Memory B cell (primary cell): ENCODE measurements at places on chromosomes 1 and 21.

DNA sequence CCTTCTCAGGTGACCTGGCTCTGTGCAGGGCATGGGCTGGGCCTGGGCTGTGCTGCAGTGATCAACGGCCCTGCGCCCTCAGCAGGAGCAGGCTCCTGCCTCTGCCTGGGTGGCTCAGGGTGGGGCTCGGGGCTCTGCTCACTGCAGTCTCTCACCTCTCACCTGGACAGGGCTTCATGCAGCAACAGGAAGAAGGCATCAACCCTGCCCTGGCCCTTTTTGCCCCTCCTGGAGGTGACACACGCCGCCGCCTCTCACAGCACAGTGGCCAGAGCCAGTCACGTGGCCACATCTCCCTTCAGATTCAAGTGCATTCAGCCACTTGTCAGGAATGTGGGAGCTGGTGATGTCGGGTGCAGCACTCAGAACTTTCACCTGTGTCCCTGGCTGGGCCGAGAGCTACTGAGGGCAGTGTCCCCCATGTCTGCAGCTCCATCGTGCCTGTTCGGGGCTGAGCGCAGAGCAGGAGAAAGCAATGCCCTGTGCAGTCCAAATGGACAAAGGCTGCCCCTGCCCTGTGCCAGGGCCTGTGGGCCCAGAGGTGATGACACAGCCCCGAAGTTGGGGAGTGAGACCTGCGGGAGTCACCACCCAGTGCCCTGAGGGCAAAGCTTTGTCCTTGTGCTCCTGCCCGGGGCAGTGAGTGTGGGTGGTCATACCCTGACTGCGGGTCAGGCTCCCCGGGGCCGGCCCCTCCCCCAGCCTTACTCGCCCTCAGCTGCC is 314.0 kb downstream of the PTPRU start:
- DNase-seq = no peak

DNA sequence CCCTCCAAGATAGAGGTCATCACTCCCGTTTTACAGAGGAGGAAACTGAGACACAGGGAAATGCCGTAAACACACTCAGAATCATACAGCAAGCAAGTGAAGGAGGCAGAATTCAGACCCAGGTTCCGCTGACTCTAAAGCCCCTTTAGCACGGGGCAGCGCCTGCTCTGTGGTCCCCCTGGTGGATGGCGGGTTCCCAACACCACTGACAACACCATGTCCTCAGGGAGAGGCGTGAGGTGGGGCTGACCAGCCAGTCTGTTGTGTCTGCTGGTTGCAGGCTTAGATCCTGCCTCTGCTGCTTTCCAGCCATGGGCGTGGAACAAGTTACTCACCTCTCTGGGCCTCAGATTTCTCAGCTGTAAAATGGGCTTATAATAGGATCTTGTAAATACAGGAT is 617.3 kb downstream of the MATN1 start:
- DNase-seq = no peak

DNA sequence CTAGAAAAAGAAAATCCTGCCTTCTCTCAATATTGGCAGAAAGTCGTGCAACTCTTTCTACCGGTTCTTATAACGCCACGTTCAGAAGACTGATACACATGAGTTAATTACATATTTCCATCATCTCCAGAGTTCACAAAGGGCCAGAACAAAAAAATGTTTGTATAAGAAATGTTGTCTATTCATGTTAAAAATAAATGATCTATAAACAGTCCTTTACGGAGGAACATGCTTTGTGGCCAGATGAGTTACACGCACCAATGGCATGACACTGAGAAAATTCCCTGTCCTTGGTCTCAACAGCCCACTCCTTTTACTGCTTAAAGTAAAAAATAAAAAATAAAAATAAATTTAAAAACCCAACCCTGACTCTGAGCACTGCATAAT is 29.5 kb downstream of the C2CD2 start:
- DNase-seq = no peak

GRCh38 chr1:112371775-112372174 is 24.2 kb upstream of the CTTNBP2NL start:
- no peak for DNase-seq

DNA sequence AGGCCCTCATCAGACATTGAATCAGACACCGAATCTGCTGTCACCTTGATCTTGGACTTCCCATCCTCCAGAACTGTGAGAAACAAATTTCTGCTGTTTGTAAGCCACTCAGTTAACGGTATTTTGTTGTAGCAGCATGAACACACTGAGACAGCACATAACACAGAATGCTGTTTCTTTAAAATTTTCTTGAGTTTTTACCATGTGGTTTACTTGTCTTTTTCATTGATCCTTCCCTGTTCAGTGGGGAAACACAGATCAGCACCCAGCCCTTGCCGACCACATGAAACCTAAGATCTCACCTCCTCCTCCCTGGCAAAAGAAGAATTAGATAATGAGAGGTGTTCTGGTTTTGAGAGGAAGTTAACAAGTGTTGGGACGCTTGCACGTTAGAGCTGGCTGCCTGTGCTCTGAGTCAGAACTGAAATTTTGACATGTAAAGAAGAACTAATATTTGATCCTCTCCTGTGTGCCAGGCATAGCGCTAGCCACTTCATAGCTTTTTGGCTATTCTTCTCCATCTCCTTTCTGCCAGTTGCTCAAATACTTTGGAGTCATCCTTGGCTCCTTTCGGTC is 179.6 kb downstream of the DHRS3 start:
- no peak for DNase-seq

DNA sequence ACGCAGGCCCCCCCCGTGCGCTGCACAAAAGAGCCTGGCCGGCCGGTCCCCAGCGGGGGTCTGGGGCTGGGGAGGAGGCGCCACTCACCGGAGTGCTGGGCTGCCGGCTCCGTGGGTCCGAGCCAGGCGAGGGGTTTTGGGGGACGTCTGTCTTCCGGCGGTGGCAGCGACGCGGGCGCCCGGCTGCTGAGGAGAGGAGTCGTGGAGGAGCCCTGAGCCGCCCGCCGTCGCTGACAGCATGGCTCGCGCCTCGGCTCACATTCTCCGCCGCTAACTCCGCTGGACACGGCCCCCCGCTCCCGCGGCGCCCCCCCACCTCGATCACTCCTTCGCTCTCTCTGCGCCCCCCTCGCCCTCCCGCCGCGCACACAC is 649 bp downstream of the AHDC1 start:
- DNase-seq = no peak

DNA sequence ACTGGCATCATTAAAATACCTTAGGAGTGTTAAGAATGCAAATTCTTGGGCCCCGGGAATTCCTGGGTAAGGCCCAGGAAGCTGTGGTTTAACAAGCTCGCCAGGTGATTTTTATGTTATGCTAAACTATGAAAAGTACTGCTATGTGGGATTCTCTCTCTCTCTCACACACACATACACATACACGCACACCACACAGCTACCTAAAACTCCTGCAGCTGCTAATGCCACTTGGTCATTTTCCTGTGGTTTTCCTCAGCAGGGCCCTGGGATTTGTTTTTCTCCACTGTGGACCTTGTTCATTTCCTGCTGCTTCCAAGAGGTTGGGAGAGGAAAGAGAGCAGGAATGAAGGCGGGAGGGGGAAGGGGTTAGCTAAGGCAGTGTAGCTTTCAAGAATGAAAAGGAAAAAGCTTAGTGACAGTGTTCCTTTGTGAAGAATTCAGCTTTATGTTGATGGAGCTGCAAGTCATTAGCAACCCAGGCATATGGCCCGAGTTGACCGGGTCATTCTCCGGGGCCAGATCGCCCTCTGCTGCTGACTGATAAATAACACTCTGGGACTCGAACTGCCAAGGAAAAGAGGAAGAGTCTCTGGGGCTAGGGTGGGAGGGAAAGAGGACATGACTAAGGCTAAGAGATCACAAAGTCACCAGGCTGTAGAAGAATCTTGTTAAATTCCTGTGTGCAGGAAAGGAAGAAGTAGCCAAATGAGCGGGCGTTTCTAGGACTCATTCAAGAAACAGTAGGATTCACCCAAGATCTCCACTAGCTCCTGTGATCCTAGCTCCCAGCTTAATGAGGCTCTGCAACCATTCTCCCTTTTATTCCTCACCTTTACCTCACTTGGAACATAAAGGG is 30.5 kb upstream of the LRIG2 start:
- DNase-seq = peak; percentile 27

DNA sequence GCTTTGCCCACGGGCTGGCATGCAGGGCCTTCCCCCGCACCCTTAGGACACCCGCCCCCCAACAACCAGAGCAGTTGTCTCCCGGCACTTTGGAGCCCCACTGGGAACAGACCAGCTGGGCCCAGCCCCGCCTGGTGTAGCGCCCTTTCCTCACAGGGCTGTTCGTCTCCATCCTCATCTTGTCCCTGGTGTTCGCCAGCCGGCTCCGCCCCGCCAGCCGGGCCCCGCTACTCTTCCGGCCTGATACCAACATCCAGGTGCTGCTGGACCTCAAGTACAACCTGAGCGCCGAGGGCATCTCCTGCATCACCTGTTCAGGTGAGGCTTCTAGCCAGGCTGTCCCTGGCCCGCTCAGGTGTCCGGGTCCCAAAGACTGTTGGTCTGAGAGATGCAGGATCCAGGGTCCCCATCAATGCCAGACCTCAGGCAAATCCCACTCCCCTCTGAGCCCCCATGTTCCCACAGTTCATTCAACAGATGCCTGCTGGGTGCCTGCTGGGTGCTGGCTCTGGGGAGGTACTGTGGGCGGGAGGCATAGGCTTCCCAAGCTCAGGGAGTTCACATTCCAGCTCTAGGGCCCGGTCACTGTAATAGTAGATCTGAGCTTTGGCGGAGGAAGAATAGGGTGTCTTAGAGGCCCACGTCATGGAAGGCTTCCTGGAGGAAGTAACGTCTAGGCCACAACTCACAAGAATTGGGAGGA is 41.7 kb downstream of the DISP3 start:
- DNase-seq = no peak

DNA sequence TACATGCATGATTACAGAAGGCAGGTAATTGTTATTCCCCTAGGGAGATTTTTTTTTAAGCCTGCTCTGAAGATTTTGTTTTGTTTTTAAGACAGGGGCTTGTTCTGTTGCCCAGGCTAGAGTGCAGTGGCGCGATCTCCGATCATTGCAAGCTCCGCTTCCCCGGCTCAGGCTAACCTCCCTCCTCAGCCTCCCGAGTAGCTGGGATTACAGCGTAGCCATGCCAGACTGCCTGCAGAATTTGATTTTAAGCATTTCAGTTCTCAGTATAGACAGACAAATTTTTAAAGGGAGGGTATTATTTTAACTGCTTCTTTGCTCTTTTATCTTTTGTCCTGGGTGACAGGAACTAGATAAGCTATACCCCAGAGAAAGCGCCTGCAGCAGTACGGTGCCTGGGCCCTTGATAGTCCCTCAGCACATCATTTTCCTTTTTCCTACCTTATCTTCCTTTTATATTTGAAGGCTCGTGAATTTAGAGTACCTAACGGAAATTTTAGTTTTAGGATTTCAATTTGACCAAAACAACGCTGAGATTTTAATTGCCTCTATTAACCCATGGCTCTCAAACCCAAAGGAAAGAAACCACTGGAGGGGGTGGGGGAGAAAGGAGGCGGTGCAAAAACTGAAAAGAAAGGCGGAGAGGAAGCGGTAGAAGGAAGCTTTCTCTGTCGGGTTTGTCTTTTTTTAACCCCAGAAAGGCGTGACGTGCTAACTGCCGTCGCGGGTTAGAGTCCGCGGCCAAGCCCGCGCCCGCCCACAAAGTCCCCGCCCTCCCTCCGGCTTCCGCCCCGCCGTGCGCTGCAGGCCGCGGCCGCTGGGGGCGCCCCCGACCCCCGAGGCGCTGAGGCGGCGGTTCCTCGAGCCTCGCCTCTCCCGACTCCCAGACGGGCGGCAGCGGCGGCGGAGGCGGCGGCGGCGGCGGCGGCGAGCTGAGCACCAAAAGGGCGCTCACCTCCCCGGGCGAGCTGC is at the start of gene EEIG2:
Gene EEIG2 (plus strand): TSS at position 886 of the 972 bp plus-strand sequence. CDS start 329 bp downstream, outside the sequence.
- peak; percentile 94 for DNase-seq

DNA sequence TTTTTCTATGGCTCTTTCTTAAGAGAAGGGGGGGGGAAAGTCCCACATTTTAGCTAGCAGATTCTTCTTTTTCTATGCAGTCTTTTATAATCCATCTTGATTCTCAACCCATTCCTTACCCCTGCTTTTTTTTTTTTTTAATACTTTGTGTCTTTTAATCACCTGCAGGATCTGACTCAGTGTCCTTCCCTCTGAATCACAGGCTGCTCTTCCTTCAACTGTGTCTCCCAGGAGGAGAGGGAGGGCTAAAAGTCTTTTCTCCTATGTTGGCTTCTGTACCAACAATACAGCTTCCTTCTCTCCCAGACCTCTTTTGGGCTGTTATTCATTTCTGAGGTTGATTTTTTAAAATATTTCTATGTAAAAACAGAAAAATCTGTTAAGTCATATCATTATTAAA is 686.2 kb downstream of the ADGRL2 start:
- DNase-seq = no peak

DNA sequence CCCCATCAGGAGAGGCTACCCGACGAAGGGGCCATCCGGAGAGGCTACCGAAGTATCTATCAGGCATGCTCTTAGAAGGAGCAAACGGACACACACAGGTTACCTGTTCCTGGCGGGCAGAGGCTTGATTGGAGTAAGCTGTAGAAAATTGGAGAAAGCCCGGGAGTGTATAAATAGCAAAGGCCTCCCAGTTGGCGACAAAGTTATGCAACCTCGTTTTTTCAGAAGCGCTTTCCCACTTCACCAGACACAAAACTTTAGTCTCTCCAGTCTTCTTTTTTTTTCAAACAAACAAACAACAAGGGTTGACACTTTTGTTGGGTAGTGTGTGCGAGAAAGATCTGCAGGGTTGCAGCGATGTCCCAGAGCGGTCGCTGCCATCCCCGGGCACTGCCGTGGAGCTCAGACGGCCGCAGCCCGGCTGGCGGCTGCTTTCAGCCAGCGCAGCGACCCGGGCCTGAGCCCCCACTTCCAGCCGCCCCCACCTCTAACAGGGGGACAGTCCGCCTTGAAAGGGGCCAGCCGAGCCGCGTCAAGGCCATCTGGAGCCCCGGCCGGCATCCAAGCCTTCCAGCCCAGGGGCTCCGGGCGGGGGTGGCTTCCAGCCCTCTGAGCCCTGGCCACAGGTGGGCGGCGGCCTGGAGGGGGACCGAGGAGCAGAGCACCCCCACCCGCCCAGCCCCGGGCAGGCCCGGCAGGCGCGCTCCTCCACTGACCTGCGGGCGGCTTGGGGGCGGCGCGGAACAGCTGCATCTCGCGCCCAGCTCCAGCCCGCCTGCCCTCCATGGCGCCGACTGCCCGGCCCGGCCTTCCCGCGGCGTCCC is 616 bp downstream of the MCOLN3 start:
- no peak for DNase-seq

GRCh38 chr1:18712252-18712600 is 81.6 kb downstream of the PAX7 start:
- no peak for DNase-seq

- DNase-seq = no peak
Measured at GRCh38 chr21:14312871-14313270, 70.1 kb downstream of the HSPA13 start.

- DNase-seq = peak; percentile 63
Measured at GRCh38 chr1:26692211-26692792, 3.5 kb upstream of the ARID1A start.

- peak; percentile 42 for DNase-seq
Measured at GRCh38 chr1:145871994-145872924, 13.4 kb upstream of the PIAS3 start.
